ENCODE measurements at places on chromosomes 16 and 17.
A peak's percentile ranks its signal among the peaks of the same experiment; 100 is the strongest.

- DNase-seq = peak; percentile 31
Observed at GRCh38 chr16:84062734-84063640, 20.4 kb upstream of the SLC38A8 start.

DNA sequence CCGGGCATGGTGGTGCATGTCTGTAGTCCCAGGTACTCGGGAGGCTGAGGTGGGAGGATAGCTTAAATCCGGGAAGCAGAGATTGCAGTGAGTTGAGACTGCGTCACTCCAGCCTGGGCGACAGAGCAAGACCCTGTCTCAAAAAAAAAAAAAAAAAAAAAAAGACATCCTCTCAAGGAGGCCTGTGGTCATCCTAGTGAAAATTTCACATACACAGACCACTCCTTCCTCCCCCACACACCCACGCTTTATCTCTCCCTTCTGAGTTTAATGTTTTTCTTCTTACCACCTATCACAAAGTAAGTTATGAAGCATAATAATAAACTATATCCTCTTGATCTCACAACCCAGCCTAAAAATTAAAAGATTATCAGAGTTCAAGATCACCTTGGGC lies 1.3 kb upstream of the NOL11 start:
- no peak for DNase-seq

GRCh38 chr16:83937922-83938885 lies 14.8 kb upstream of the OSGIN1 start:
- no peak for DNase-seq

- DNase-seq = no peak
Observed at GRCh38 chr16:48680881-48681280, 70.9 kb upstream of the N4BP1 start.
